ENCODE measurements at places on chromosomes 6 and 20. TPM values are rescaled to one million over a fixed set of nuclear protein-coding genes. Genes with fewer than 3 reads are reported as not detected.

Gene SLC44A4
- total RNA-seq: not detected

DNA sequence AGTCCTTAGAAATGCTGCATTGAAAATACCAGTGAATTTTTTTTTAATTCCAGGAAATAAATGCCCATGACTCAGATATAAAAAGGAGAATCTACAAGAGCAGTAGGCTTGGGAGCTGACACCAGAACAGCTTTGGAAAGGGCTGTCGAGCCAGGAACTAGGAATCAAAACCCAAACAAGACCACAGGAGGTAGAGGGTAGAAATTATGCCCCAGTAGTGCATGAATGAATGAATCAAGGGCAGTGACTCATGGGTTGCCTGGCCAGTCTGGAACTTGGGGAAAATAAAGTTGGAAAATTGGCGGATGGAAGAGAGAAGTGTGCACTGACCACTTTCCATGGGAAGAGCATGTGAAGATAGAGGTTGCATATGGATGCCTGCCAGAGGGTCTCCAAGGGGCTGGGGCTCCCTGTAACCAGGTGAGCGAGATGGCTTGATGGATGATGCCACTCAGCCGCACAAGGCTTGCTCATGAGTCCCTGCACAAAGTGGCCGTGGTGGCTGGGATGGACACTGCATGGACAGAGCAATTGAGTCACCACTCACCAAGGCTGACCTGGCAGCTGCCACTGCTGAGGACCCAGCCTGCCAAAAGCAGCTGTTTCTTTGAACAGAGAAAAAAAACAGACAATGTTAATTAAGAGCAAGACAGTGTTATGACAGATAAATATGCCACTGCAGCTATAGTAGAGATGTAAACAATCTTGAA is 15.2 kb upstream of the MCCD1 start:
- no peak for DNase-seq

GRCh38 chr20:33584976-33585375 is 77.2 kb upstream of the C20orf144 start:
- no peak for DNase-seq

DNA sequence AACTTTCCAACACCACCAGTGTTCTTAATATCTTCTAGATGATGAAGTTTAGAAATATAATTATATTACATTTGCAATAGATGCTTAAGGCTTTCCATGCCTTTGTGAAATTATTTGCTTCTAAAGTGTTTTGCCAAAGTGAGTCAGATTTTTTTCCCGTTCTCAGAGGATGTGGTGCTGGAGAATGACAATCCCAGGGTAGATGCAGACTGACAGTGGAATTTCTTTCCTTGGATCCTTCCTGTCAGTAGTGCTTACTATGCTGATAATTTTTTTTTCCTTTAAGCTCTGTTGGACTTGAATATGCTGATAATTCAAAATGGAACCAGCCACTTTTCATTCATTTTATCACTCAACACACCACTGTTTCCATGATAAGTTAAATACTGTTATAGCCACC is 59.9 kb upstream of the SOX4 start:
- DNase-seq: no peak

DNA sequence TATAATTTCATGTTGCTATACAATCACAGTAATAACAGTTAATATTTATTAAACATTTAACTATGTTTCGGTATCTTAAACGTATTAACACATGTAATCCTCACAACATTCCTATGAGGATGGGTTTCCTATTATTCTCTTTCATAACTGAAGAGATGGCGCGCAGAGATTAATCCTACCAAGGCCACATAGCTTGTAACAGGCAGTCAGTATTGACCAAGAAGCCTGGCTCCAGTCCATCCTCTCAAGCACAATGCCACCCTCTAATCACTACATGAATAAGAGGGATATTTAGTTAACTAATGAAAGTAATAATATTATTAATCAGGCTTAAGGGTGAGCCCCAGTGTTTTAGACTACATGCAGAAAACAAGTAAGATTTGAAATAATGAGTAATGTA is 149.7 kb upstream of the SIM1 start:
- no peak for DNase-seq

- DNase-seq: no peak
Observed at GRCh38 chr20:2967841-2968240, 75.6 kb upstream of the GNRH2 start.
